ENCODE measurements at places on chromosomes 11 and 22.
A peak's percentile ranks its signal among the peaks of the same experiment; 100 is the strongest.

DNA sequence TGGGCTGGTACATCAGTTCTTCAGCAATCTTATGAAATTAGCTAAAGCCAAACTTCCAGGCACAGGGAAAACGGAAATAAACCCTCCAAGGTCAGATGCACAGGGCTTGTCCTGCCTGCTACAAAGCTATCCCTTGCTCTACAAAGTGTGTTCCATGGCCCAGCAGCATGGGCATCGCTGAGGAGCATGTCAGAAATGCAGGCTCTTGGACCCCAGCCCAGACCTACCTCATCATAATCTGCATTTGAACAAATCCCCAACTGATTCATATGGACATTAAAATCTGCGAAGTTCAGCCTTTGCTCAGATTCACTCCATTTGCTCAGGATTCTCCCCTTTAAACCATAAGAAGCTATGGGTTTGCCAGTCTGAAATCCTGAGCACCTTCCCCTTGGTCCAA is 129.7 kb upstream of the CSNK2A3 start:
- DNase-seq, result no peak

DNA sequence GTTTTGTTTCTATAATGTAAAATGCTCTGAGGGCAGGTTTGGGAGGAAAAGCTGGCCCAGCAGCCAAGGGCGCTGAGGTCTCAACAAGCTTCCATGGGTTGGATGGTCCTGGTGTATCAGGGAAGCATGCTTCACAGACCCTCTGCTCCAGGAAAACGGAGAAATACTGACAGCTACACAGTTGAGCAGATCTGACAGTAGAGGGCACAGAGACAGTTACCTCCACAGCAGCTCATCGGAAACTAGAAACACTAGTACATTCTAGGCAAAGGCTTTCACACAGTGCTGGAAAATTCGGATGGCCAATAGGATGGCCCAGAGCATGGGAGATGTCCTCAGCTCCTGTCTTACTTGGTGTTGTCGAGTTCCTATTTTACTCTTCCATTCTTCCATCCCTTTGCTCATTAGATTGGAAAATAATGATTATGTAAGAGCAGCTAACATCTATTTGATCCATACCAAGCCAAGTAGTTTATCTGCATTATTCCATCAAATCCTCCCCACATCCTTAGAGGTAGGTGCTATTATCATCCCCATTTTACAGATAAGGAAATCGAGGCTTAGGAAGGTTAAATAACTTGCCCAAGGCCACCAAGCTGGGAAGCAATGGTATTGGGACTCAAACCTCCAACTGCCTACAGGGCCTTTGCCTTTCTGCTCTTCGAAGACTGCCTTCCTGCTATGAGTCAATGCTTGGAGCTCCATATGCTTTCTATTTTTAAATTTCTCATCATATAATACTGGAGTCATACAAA is 28.3 kb downstream of the LMO2 start:
- DNase-seq, result no peak

- DNase-seq, result no peak
Measured at GRCh38 chr11:119668676-119669075, 60.3 kb downstream of the NECTIN1 start.

DNA sequence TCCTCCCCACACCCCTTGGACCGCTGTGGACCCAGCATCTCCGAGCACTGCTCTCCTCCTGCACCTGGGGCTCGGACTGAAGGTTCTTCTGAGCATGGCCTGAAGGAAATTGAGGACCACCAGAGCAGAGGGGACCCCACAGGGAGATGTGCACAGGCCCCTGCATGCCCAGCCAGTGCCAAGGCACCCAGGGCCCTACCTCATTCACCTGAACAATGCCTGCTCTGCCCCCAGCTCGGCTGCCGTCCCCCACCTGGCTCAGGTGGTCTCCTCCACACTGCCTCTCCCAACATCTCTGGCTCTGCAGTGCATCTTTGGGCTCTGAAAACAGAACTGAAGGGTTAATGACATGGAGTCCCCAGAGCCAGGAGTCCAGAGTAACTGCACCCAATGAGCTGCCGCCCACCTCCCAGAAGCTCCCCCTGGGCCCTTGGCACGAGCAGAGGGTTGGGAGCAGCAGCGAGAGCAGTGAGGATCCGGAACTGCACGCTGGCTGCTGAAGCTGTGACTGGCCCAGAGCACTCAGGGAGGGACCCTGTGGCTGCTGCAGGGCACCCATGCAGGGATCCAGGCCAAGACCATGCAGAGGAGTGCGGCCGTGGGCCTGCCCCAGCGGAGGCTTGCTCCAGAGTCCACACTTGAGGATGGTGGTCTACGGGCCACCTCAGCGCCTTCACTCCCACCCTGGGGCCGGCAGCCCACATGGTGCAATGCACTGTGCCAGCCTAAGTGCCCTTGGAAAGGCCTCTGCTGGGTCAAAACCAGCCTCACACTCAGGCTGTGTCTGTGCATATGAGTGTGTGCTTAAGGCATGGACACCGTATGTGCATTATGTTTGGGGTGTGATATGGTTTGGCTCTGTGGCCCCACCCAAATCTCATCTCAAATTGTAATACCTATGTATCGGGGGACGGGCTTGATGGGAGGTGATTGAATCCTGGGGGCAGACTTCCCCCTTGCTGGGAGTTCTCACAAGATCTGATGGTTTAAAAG is 686.1 kb downstream of the TBC1D22A start:
- no peak for DNase-seq

DNA sequence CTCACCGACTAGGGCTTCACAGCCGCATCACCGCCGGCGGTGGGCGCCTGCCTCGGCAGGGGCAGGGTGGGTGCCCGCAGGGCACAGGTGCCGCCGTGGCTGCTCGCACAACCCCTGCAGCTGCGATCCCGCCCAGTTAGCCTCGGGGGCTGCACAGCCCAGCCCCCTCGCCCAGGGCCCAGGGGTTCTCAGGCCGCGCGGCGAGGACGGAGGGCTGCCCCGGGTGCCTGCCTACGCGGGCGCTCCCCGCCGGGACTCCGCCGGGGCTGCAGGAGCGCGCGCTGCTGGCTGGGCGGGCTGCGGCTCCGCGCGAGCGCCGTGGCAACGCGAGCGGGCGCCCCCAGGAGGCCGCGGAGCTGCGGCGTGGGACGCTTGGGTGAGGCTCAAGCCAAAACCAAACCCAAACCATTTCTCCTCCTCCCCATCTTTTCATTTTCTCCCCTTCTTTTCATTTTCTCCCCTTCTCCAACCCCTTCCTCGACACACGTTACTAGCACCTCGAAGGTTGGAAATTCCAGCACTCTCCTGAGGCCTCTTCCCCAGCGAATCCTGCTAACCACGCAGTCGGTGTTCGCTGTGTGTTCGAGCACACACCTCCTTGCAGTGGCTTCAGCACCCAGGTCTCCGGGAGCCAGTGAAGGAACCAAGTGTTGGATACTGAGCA is at the start of gene MICAL3:
Gene MICAL3 (minus strand): TSS at position 286 of the 664 bp plus-strand sequence. CDS start 117,749 bp downstream, outside the sequence.
- peak; percentile 79 for DNase-seq

DNA sequence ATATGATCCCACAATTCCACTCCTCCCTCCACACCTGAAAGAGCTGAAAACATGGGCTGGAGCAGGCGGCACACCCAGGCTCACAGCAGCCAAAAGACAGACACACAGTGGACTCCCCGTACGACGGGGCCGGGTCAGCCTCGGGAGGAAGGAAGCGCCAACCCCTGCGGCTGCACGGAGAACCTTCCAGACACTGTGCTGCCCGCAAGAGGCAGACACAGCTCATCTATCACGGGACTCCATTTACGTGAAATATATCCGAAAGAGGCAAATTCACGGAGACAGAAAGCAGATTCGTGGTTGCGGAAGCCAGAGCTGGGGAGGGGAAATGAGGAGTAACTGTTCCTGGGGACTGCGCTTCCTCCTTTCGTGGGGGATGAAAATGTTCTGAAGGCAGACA is 165.0 kb downstream of the BRD1 start:
- no peak for DNase-seq

- no peak for DNase-seq
Measured at GRCh38 chr11:81245791-81246190, 1487.9 kb downstream of the FAM181B start.

DNA sequence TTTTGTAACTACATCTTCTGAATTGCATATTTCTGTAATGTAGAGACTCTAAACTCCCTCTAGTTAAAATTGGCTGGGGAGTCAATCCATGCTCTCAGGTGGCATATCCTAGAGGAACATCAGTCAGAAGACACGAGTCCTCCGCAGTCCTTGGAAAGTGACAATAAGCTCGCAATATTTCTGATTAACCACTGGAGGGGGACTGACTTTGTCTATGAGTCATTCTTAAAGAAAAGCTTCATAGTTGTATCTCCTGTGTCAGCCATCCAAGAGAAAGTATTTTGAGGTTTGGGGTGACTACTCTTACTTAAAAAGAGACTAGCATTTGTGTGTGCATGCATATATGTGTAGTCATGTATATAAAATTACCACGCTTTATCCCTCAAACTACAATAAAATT is 60.2 kb downstream of the SLN start:
- no peak for DNase-seq

- DNase-seq, result peak; percentile 38
Measured at GRCh38 chr11:60844045-60844869, 2.3 kb downstream of the CCDC86 start.

- DNase-seq, result peak; percentile 79
Measured at GRCh38 chr11:121722431-121723245, 269.9 kb upstream of the SORL1-AS1 start.

DNA sequence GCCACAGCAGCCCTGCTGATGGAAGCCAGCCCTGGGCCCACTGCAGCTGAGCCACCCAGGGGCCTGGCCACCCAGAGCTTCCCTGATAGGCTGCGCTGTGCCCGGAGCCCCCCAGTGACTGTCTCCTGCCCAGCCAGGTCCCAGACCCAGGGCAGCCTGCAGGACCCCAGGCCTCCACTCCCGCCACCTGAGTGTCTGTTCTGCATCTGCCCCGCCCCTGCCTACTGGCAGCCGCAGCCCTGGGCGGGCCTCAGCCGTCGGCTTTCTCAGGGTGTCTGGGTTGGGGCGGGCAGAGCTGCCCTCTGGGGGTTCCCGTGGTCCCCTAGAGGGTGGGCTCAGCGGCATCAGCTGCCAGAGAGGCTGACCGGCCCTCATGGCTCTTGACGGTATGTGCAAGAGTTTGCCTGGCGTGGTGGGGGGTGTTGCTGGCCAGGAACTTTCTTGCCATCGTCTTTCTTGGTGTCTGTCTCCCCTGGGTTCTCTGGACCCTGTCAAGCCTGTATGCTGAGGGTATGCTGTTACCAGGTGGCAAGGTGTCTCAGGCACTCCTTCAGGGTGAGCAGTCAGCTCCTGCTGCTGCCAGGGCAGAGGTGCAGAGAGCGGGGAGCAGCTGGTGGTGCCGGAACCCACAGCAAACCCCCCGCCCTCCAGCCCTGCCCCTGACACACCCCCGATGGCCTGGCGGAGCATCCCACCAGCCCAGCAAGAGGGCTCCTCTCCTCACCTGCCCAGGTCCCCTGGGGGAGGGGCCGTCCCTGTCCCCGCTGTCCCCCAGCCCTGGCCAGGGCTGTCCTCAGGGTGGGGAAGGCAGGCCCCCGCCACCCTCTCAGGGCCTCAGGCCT is 12.2 kb upstream of the PIM3 start:
- no peak for DNase-seq

DNA sequence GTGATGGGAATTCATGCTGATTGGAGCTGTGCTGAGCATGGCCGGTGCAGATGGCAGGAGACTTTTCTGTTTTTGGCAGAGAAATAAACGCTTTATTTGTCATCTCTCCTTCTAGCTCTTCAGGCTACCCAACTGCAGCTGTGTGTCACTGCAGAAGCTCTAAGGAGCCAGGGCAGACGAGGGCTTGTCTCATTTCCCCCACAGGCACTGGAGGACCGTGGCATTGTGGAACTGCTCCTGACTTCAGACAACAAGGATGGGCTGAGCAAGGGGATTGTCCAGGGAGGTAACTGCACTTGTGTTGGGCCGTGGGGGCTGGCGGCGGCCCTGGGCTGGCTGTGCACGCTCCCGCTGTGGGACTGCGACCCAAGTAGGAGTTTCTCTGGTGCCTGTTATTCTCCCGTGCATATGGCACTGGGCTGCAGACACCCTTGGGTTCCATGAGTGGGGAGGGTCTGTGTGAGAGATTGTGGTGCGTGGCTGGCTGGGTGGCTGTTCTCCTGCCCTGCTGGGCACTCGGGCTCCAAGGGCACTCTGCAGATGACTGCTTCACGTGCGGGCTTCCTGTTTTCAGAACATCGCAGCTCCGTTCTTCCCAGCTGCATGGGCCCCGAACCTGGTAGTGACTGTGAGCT is 27.2 kb downstream of the GLB1L2 start:
- DNase-seq, result peak; percentile 40

DNA sequence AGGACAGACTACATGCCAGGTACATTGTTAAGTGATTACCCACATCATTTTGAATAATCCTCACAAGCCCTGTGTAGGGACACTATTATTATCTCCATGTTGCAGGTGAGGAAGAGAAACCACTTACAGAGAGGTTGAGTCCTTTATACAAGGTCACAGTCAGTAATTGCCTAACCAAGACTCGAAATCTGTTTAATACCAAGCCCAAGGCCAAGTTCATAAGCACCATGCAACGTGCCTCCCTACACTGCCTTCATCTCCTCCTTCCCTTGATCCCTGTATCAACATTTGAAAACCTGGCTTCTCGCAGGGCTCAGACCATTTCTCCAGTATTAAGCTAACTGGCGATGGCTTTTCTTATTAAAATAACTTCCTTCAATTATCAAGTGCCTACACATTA is 41.7 kb upstream of the SEZ6L start:
- DNase-seq, result no peak

DNA sequence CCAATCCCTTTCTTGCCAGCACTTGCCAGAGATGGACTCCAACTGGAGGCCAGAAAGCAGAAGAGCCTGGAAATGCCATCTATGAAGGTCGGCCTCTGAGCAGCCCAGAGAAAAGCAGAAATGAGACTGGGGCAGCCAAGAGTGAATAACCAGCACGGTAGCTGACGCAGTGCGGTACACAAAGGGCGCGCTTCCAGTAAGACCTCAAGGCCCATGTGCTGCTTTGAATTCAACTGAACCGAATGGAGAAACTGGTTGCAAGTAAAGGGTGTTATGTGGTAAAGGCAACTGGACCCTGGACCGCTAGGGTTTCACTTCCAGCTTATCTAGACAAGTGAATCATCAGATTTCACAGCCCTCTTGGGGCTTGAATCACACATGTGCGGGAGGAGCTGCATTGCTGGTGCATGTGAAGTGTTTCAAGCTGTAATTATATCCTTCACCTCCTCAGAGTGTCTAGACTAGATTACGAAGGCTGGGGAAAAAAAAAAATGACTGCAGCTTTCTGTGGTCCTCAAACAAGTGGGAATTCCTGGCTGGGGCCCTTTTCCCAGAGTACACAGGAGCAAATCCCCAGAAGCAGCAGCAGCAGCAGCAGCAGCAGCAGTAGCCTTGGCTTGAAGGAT is 128.9 kb downstream of the CCDC34 start:
- DNase-seq, result peak; percentile 61

GRCh38 chr11:125874556-125875124 is 12.8 kb upstream of the HYLS1 start:
- DNase-seq, result no peak

GRCh38 chr11:22192642-22193347 is at the start of gene ANO5:
TSS of gene ANO5 (plus strand) at chr11:22193085. CDS start at chr11:22193493, 408 bp downstream.
- peak; percentile 92 for DNase-seq

DNA sequence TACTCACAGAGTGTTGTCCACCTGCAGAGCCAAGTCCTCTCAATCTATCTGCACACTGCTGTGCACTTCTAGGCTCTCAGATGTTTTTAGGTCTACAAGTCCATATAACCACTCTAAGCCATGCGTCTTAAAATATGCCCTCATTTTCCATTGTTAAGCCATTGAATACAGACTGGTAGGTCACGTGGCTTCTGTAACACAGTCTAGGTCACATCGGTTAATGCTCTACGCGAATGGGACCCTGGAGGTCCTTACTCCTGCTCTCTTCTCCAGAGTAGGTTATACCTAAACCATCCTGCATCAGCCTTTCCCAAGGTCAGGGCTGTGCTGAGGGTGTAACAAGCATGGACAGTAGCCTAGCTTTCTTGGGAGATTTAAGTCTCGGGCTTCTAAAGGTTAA is 819 bp downstream of the JAML start:
- DNase-seq, result no peak

Data from psoas muscle (tissue), 8 donors.